Bronchial smooth muscle cell (primary cell): ENCODE measurements at places on chromosomes 4 and X. TPM values are rescaled to one million over a fixed set of nuclear protein-coding genes. Genes with fewer than 3 reads are reported as not detected.

PRDM5 gene
- total RNA-seq: 14.5 and 15.4 TPM in 2 replicates

KIT gene
- under 0.01 TPM in 2 replicates for total RNA-seq

JAKMIP1 gene
- total RNA-seq: not detected in 2 replicates

TMSB15C gene
- 2.0 and 4.3 TPM in 2 replicates for total RNA-seq

MAPK10 gene
- total RNA-seq: 39.9 and 77.8 TPM in 2 replicates

KCND1 gene
- 1.6 and 4.3 TPM in 2 replicates for total RNA-seq

RBM46 gene
- under 0.01 TPM in 1 of 2 replicates, not detected in the other for total RNA-seq

SORBS2 gene
- total RNA-seq: 0.32 TPM in 1 of 2 replicates, not detected in the other

PYURF gene
- total RNA-seq: 67.1 and 74.7 TPM in 2 replicates

PPM1K gene
- total RNA-seq: 23.2 and 33.7 TPM in 2 replicates

SLC10A4 gene
- not detected in 2 replicates for total RNA-seq

IL2 gene
- total RNA-seq: not detected in 2 replicates

NHSL2 gene
- 0.52 and 9.5 TPM in 2 replicates for total RNA-seq

SPATA4 gene
- 0.16 TPM in 1 of 2 replicates, not detected in the other for total RNA-seq

LUZP4 gene
- total RNA-seq: not detected in 2 replicates

ODAPH gene
- total RNA-seq: not detected in 2 replicates

NPY5R gene
- not detected in 2 replicates for total RNA-seq

MAGT1 gene
- total RNA-seq: 156 and 306 TPM in 2 replicates

VCX2 gene
- not detected in 2 replicates for total RNA-seq

C4orf36 gene
- 1.1 and 2.1 TPM in 2 replicates for total RNA-seq

TREX2 gene
- 1.3 and 2.0 TPM in 2 replicates for total RNA-seq

EFHC2 gene
- 0.43 and 0.95 TPM in 2 replicates for total RNA-seq

ZCCHC12 gene
- total RNA-seq: not detected in 2 replicates

ACOT9 gene
- total RNA-seq: 27.0 and 41.5 TPM in 2 replicates

CYLC1 gene
- not detected in 2 replicates for total RNA-seq

AREG gene
- total RNA-seq: 0.16 and 0.26 TPM in 2 replicates

P2RY4 gene
- under 0.01 TPM in 1 of 2 replicates, not detected in the other for total RNA-seq

LRBA gene
- total RNA-seq: 36.7 and 37.5 TPM in 2 replicates

CC2D2A gene
- 30.9 and 40.4 TPM in 2 replicates for total RNA-seq

SMR3B gene
- total RNA-seq: not detected in 2 replicates

TEX13C gene
- not detected in 2 replicates for total RNA-seq

COX7B gene
- total RNA-seq: 529 and 596 TPM in 2 replicates

UGT2B15 gene
- total RNA-seq: not detected in 2 replicates

EDA2R gene
- total RNA-seq: 12.8 and 14.5 TPM in 2 replicates

SSX2 gene
- not detected in 2 replicates for total RNA-seq

TMEM150C gene
- total RNA-seq: under 0.01 and 0.17 TPM in 2 replicates

ELK1 gene
- 7.7 and 8.2 TPM in 2 replicates for total RNA-seq

GALNTL6 gene
- under 0.01 TPM in 1 of 2 replicates, not detected in the other for total RNA-seq

DAPP1 gene
- 0.09 TPM in 1 of 2 replicates, not detected in the other for total RNA-seq

RBM47 gene
- total RNA-seq: 0.09 and 0.32 TPM in 2 replicates

PGK1 gene
- total RNA-seq: 120 and 203 TPM in 2 replicates

PIR gene
- total RNA-seq: 9.3 and 18.3 TPM in 2 replicates

SCRG1 gene
- total RNA-seq: under 0.01 and 0.09 TPM in 2 replicates

CLIC2 gene
- total RNA-seq: 13.7 and 21.0 TPM in 2 replicates

NEUROG2 gene
- not detected in 2 replicates for total RNA-seq

RUFY3 gene
- total RNA-seq: 66.6 and 84.2 TPM in 2 replicates

MRFAP1L1 gene
- 60.7 and 68.1 TPM in 2 replicates for total RNA-seq

TRAM1L1 gene
- total RNA-seq: 2.2 and 3.3 TPM in 2 replicates

MAGEC3 gene
- total RNA-seq: not detected in 2 replicates

HSPA4L gene
- total RNA-seq: 5.8 and 9.3 TPM in 2 replicates

NMU gene
- not detected in 2 replicates for total RNA-seq

CPE gene
- total RNA-seq: 3.9 and 4.3 TPM in 2 replicates

HGFAC gene
- total RNA-seq: under 0.01 and 0.26 TPM in 2 replicates

NHS gene
- 1.1 and 2.0 TPM in 2 replicates for total RNA-seq

MAGEA12 gene
- total RNA-seq: not detected in 2 replicates

NAP1L3 gene
- total RNA-seq: 3.5 and 3.9 TPM in 2 replicates
